ENCODE measurements at places on chromosomes 4 and X.

DNA sequence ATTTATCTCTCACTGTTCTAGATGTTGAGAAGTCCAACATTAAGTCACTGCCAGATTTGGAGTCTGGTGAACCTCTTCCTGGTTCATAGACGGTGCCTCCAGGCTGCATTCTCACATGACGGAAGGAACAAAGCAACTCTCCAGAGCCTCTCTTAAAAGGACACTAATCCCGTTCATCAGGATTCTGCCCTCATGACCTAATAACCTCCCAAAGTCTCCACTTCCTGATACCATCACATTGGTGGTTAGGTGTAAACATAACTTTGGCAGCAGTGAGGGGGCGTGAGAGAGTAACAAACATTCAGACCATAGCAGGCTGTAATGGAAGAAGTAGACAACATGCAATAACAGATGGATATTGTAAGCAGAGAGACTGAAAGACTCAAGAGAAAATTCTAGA is 388.6 kb downstream of the PDHA2 start:
- DNase-seq: no peak

- DNase-seq: no peak
Observed at GRCh38 chrX:121221322-121221977, 174.0 kb downstream of the GLUD2 start.

DNA sequence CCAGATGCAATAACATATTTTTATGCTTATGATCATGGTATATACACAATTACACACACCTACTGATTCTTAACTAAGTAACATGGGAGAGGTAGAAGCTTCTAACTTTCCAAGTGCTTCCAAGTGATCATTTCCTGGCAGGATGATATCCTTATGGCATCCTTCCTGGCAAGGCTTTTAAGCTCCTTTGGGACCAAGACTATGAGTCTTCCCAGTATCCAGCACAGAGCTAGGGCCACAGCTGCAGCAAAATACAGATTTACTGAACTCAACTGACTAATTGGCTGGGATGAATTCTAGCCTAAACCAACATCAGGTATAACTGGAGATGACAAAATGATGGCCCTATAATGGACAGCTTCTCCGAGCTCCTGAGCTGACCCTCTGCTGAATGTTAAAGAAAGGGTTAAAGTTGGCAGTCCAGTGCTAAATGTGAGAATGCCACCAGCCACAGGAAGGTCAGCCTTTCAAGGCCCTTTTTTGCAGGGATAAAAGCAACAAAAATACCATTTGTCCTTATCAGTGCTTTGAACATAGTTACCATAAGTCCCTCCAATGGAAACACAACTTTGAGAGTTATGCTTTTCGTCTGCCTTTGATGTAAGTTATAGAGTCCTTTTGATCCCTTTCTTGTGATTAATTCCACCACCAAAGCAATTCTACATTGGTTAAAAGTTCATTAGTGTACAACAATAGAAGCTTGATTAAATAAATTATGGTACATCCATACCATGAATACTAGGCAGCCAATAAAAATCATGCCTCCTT is 73.4 kb downstream of the MGST2 start:
- no peak for DNase-seq

DNA sequence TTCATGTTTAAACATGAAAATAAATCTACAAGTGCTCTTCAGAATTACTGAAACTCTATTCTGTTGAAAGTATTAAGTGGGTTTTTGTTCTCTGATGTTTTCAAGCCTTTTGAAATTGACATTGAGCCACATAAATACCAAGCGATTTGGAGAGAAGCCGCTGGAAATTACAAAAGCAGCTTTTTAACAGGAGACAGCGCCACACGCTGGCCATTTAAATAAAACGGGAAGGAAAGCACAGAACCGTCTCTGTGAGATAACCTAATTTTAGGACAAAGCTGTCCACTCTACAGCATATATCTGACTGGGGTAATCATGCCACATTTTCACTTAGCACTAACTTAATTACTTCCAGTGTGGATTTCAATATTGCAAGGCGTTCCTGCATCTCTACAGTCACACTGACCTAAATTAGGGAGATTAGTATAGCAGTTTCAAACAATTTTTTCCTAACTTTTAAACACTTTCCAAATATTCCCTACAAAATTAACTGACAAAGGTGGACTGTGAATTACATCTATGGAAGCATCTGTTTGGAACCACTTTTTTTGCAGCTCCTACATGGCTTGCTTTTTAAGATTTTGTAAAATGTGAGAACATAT is 6.8 kb upstream of the ANOS1 start:
- no peak for DNase-seq

DNA sequence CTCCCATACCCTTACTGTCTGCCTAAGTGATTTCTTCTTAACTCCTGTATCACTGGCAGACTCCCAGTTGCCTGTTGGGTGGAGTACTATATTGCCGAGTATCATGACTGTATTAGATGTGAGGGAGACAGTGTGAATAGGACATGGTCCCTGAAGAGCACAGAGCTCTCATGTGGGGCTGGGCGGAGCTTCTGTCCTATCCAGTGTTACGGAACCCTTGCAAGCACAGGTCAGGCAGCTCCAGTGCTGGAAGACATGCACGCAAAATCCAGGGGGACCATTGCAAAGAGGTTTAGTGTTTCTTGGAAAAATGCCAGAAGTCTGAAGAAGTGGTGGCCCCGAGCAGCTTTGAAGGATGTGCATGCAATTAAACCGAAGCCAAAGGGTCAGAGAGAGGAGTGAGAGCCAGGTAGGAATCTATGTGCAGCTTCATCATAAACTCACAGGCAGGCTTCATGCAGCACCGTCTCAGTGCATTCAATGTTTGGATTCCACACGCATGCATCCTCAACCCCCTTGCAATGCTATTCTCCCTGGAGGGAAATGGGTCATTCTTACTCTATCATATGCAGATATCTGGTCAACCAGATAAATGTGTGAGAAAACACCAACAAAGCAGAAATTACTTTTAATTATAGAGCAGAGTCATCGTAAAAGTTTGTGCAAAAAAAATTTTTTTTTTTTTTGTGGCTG is 49.7 kb upstream of the DHRSX start:
- no peak for DNase-seq

GRCh38 chrX:29587107-29587506 is 628.3 kb upstream of the MAGEB2 start:
- no peak for DNase-seq

DNA sequence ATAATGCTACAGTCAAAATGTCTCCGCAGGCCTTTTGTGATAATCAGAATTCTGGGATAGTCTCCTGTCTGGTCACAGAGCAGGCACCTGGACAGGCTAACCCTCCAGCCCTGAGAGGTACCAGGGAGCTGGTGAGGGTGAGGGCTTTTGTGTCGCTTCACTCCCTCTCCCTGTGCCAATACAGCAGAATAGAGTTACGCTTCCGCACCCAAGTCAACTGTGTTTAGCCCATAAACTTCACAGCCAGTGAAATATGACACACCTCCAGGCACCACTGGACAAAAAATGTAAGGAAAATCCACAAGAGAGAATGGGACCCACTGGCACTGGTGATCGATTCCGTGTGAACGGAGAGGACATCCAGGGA is 1.3 kb downstream of the GAK start:
- no peak for DNase-seq

- no peak for DNase-seq
Observed at GRCh38 chr4:57064120-57064519, 46.1 kb downstream of the IGFBP7 start.

GRCh38 chrX:31747411-31747810 is 675.6 kb upstream of the FTHL17 start:
- no peak for DNase-seq

DNA sequence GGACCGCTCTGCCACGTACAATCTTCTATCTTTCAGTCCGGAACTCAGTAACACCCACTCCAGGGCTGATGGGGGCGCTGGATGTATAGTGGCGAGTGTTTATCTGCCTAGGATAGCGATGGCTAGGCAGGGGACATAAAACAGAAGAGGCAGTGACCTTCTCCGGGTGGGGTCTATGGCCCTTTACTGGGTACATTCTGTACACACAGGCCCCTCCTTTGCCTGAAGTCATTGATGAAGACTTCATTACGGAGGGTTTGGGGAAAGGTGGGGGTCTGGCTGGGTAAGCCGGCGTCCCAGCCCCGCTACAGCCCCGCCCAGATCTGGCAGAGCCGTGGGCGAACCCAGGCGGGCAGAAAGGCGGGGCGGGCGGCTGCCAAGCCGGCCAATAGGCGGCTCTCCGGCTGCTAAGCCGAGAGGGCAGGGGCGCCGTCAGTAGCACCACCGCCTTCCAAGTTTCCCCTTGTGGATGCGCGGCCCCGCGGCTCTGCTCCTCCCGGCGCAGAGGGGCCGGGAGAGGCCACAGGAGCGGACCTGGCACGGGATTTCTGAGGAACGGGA is at the start of gene CHST7:
TSS of gene CHST7 (plus strand) at position 435 of the 561 bp plus-strand sequence. CDS start 167 bp downstream, outside the sequence.
- DNase-seq: no peak

GRCh38 chr4:153220682-153221395 is 16.6 kb downstream of the TRIM2 start:
- DNase-seq: no peak

DNA sequence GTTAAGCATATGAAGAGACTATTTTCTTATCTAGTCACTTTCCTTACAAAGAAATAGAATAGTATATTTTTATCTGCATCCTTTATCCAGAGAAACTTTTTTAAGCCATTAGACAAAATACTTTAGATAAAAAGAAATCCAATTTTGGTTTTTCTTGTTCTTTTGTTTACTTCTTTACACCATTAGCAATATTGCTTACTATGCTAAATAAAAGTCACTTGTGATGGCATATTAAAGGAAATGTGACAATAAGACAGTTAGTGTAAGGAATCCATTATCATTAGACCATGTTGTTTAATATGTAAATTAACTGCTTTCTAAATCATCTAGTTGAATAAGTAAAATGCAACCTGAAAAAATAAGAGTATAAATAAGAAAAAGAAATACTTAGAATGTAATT is 2582.7 kb downstream of the ARAP2 start:
- no peak for DNase-seq

Measured in epithelial cell of proximal tubule (primary cell).